ENCODE measurements at places on chromosomes 13 and 19.

DNA sequence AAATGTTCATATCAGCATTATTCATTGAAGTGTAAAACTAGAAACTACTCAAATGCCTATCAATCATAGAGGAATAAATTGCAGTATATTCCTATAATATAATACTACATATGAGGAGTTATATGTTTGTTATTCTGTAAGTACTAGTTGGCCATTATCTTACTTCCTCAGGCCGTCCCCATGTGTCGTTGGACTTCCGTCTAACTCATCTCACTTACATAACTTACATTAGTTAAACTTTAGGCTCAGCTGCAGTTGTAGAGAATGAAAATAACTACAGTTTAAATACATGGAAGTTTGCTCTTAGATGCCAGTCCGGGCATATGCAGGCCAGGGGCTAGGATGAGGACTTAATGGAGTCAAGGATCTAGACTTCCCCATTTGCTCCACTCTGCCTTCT, 8.6 kb upstream of the EPSTI1 start:
- H3K27ac ChIP-seq = peak overlapping the region; percentile 9
- no peak overlapping the region for H3K4me3 ChIP-seq
- H3K4me1 ChIP-seq = peaks cover 12% of the 10 kb centered on the region
- no peaks in the 10 kb centered on the region for H3K36me3 ChIP-seq
- H3K27me3 ChIP-seq = no peaks in the 10 kb centered on the region

- H3K36me3 ChIP-seq = no peaks in the 10 kb centered on the region
- DNase-seq = no peak
- H3K4me1 ChIP-seq = no peaks in the 10 kb centered on the region
- no peak overlapping the region for H3K4me3 ChIP-seq
- no peaks in the 10 kb centered on the region for H3K27me3 ChIP-seq
Observed at GRCh38 chr13:42028113-42028799, 20.2 kb upstream of the DGKH start.

- DNase-seq = no peak
- H3K27ac ChIP-seq = no peak overlapping the region
- H3K36me3 ChIP-seq = peaks cover 4% of the 10 kb centered on the region
- no peaks in the 10 kb centered on the region for H3K27me3 ChIP-seq
Observed at GRCh38 chr13:24503379-24503696, 9.2 kb downstream of the PARP4 start.

DNA sequence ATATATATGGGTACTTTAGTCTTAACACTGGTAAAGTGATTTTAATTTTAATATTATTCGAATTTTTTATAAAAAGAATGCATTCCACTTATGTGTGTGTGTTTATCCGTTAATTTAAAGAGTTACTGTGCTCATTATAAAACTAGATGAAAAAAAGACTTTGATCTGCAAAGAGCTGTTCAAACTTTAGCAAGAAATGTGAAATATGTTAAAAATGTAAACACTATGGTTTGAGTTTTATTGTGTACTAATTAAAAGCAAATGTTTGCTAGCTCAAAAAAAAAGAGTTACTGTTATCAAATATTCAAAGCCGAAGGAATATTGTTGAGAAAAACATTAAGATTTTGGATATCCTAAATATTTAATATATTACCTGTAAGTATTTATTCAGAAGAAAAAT, 34.5 kb downstream of the UFM1 start:
- H3K36me3 ChIP-seq = no peaks in the 10 kb centered on the region
- no peak overlapping the region for H3K4me3 ChIP-seq
- DNase-seq = no peak
- H3K4me1 ChIP-seq = no peaks in the 10 kb centered on the region
- no peaks in the 10 kb centered on the region for H3K27me3 ChIP-seq
- no peak overlapping the region for H3K27ac ChIP-seq

GRCh38 chr13:25137788-25138115, 34.3 kb downstream of the AMER2 start:
- DNase-seq = no peak
- H3K27ac ChIP-seq = no peak overlapping the region
- H3K36me3 ChIP-seq = no peaks in the 10 kb centered on the region
- H3K27me3 ChIP-seq = no peaks in the 10 kb centered on the region

- no peak overlapping the region for H3K27ac ChIP-seq
- H3K4me1 ChIP-seq = peaks cover 3% of the 10 kb centered on the region
- DNase-seq = peak; percentile 71
- no peaks in the 10 kb centered on the region for H3K27me3 ChIP-seq
- peaks cover 9% of the 10 kb centered on the region for H3K36me3 ChIP-seq
Observed at GRCh38 chr13:114319441-114319913, 5.2 kb downstream of the CHAMP1 start.

DNA sequence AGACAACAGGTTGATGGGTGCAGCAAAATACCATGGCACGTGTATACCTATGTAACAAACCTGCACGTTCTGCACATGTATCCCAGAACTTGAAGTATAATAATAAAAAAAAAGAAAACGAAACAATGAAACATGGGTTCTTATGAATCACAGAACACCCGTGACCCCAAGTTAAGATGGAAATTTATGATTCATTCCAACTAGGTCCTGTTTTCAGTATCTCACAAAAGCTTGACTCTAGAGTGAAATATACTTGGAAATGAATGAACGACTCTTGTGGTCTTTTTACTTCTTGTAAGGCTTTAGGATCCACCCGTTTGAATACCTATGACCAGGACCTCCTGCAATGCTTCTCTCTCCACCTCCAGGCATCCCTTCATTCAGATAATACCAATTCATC, 3.5 kb upstream of the LILRB4 start:
- H3K27me3 ChIP-seq = no peaks in the 10 kb centered on the region
- no peak for DNase-seq
- H3K4me1 ChIP-seq = no peaks in the 10 kb centered on the region
- H3K4me3 ChIP-seq = no peak overlapping the region
- H3K36me3 ChIP-seq = no peaks in the 10 kb centered on the region

GRCh38 chr13:110647365-110647737, 32.0 kb downstream of the NAXD start:
- H3K4me3 ChIP-seq = no peak overlapping the region
- no peaks in the 10 kb centered on the region for H3K27me3 ChIP-seq
- peaks cover 1% of the 10 kb centered on the region for H3K4me1 ChIP-seq

GRCh38 chr13:101393140-101393539, 23.2 kb downstream of the NALCN start:
- H3K4me3 ChIP-seq = no peak overlapping the region
- no peak for DNase-seq
- H3K4me1 ChIP-seq = peaks cover under 1% of the 10 kb centered on the region
- no peaks in the 10 kb centered on the region for H3K36me3 ChIP-seq

GRCh38 chr19:1817553-1818179, 5.6 kb upstream of the ATP8B3 start:
- no peak overlapping the region for H3K4me3 ChIP-seq
- DNase-seq = no peak
- peaks cover 7% of the 10 kb centered on the region for H3K4me1 ChIP-seq
- no peak overlapping the region for H3K27ac ChIP-seq
- peaks cover 78% of the 10 kb centered on the region for H3K36me3 ChIP-seq

DNA sequence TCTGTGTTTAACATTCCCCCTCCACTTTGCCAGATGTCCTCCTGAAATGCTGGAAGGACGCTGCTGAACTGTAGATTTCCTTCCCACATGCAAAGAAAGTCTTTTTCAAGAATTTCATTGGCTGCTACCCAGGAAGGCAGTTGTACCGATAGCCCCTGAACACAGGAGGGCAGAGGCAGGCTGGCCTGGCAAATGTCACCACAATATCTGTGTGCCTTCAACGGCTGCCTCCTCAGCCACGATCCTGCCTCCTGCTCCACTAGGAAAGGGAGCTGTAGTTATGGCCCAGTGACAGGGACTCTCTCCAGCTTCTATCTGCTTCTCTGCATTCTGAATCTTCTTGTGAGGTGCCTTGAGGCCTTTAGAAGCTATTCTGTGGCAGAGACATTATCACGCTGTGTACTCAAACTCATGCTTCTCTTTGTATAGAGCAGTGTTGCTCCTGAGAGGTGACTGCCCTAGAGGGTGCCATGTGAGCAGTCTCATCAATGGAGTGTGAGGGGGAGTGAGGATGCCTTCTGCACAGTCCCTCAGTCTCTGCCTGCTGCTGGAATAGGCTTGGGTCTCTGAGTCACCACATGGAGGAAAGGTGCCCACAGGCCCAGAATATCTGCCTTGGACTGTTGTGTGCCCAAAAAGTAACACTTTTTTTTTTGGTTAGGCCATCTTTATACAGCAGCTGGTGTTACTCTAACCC, 279.8 kb downstream of the DNAJC15 start:
- H3K36me3 ChIP-seq = no peaks in the 10 kb centered on the region
- DNase-seq = no peak
- H3K4me3 ChIP-seq = no peak overlapping the region
- H3K27ac ChIP-seq = no peak overlapping the region
- no peaks in the 10 kb centered on the region for H3K27me3 ChIP-seq

DNA sequence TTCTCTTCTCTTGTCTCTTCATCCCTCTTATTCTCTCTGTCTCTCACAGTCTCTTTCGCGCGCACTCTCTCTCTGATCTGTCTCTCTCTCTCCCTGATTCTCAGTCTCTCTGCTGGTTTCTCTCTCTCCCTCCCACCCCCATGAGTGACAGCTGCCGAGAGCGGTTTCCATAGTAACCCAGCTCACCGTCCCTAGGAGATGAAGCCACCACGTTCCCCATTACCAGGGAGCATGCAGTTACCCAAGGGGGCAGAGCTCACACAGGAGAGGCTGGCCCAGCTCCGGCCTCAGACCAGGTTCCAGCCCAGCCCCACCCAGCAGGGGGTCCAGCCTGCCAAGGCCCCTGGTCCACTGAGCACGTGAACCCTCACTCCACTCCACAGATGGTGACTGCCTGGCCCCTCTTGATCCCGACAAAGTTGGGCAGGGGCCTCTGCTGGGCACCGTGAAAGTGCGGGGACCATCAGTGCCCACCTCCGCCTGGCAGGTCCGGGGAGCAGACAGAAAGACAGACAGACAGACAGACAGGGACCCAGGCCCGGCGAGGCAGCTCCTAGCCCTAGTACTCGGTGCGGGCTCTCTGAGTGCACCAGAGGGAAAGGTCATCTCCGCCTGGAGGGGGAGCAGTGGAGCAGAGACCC, 50.6 kb downstream of the CELF5 start:
- H3K27me3 ChIP-seq = peaks cover 3% of the 10 kb centered on the region
- H3K36me3 ChIP-seq = no peaks in the 10 kb centered on the region
- H3K27ac ChIP-seq = no peak overlapping the region
- peaks cover 2% of the 10 kb centered on the region for H3K4me1 ChIP-seq

DNA sequence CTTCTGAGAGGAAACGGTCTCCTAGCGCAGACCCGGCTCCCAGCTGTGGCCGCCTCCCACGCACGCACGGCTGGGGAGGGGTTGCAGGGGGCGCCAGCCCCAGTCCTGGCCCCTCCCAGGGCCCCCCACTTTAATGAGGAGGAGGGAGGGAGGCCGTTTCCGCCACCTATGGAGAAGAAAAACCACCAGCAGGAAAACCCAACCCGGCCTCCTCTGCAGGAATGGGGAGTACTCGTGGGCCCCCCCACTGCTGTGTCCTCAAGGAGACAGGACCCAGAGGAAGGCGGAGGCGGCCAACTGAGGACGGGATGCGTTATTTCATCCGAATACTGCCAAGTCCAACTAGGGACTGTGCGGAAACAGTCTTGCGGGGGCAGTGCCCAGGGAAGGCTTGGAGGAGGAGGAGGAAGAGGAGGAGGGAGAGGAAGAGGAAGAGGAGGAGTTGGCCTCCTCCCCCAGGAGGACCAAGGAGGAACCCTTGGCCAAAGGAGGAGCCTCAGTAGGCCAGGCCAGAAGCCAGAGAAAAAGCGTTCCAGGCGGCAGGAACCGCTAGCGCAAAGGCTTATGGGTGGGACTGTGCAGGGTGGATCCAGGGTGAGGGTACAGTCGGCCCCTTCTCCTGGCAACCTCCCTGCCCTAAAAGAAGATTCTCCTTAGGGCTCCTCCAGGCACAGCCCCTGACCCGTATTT, 3.9 kb upstream of the SSBP4 start:
- H3K27ac ChIP-seq = no peak overlapping the region
- no peak overlapping the region for H3K4me3 ChIP-seq
- H3K27me3 ChIP-seq = no peaks in the 10 kb centered on the region
- no peak for DNase-seq
- peaks cover 34% of the 10 kb centered on the region for H3K4me1 ChIP-seq
- H3K36me3 ChIP-seq = no peaks in the 10 kb centered on the region

DNA sequence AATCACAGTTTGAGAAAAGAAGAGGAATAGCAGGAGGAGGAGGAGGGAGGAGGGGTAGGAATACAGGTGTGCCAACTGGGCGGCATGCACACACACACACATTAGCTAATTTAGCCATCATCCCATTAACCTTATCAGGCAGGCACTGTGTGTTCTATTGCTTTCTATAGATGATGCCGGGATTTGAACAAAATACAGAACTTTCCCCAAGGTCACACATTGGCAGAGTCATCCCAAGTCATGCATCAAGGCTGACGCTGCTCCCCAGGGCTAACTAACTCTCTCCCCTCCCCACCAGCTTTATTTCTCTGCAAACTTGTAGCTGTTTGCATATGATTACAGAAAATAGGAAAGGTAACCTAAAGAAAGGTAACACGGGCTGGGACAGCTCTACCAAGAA, 83.0 kb downstream of the NUFIP1 start:
- DNase-seq = no peak
- no peak overlapping the region for H3K27ac ChIP-seq
- H3K36me3 ChIP-seq = no peaks in the 10 kb centered on the region
- peaks cover 5% of the 10 kb centered on the region for H3K4me1 ChIP-seq
- no peak overlapping the region for H3K4me3 ChIP-seq
- no peaks in the 10 kb centered on the region for H3K27me3 ChIP-seq

- no peaks in the 10 kb centered on the region for H3K36me3 ChIP-seq
- H3K27ac ChIP-seq = no peak overlapping the region
- peak; percentile 25 for DNase-seq
Observed at GRCh38 chr13:20869540-20869939, 33.0 kb downstream of the XPO4 start.

DNA sequence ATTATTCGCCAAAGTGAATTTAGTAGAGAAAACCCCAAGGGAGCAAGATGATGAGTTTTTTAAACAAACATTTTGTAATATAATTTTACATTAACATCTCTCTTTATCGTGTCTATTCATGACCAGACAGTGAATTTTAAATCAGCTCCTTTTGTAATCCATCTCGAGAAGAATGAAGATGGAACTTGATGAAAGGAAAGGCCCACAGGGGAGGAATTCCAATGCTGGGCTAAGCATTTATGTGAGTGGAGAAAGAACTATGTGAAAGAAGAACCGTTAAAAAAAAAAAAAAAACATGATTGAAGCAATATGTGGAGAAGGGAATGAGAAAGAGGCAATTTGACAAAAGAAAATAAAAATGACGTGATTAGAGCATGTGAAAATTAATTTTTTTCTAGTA, 170.6 kb downstream of the KCTD12 start:
- H3K27me3 ChIP-seq = no peaks in the 10 kb centered on the region
- no peak overlapping the region for H3K27ac ChIP-seq
- DNase-seq = no peak
- no peak overlapping the region for H3K4me3 ChIP-seq

- no peaks in the 10 kb centered on the region for H3K36me3 ChIP-seq
- no peaks in the 10 kb centered on the region for H3K4me1 ChIP-seq
- H3K27ac ChIP-seq = no peak overlapping the region
- no peak for DNase-seq
- H3K4me3 ChIP-seq = no peak overlapping the region
Observed at GRCh38 chr13:93797463-93797862, 570.9 kb downstream of the GPC6 start.

All from trophoblast cell (in vitro differentiated cells and primary cell).